ENCODE measurements at places on chromosomes 5 and 9.
A peak's percentile ranks its signal among the peaks of the same experiment; 100 is the strongest.

GRCh38 chr5:140341591-140341990 lies 4.8 kb downstream of the HBEGF start:
- no peak for DNase-seq

DNA sequence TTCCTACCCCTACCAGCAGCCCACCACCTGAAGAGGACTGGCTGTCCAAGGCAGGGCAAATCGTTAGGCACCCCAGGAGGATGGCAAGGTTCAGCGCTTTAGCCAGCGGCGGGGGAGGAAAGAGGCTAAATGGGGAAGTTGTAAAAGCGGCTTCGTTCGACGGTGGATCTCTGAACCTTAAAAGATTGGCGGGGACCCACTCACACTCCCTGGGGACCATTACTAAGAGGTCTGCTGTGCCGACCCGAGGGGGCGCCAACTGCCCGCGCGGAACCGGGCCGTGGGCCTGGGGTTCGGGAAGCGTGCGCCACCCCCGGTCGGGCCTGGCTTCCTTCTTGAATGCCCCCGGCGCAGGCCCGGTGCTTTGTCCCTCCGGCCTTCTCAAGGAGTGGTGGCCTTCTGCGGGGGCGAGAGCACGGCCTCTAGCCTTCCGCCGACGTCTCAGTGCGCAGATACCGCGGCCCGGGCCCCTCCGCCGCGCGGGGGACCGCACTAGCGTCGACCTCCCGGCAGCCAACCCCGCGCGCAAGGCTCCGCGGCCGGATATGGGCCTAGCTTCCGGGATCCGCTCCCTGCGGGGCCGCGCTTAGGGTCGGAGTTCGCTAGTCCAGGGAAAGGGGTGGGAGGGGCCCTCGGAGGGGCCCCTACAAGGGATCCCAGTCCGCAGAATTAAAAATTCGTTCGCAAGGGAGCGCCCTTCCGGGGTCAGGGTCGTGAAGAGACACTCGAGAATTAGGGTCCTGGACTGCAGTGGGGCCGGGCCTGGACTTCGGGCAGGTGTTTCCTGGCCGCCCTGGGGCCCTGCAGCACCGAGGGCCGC lies 10.5 kb downstream of the NR2F1-AS1 start:
- no peak for DNase-seq

GRCh38 chr9:87535817-87536539 lies 38.3 kb downstream of the DAPK1 start:
- peak; percentile 32 for DNase-seq

DNA sequence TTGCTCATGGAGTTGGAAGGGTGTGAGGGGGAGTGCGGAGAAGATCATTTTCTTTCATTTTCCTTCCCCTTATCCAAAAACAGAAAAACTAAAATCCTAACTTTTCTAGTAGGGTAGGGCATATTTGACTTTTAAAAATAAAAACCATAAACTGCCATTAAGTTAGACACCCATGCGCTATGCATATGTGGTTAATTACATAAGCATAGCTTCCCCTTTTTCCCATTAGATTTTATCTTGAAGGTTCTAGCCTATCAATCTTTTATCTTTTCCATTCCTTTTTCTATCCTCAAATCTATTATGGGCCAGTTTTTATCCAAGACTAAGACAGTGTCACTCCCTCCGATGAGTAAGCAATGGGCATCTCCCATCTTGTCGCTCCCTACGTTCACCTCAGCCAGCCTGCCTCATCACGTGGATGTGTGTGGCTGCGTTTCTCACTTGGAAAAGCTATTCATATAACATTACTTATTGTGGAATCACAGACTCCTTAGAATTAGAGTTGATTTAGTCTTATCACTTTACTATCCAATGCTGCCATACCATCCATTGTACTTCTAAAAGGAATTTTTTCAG lies 49.2 kb downstream of the PCSK5 start:
- DNase-seq, result no peak

DNA sequence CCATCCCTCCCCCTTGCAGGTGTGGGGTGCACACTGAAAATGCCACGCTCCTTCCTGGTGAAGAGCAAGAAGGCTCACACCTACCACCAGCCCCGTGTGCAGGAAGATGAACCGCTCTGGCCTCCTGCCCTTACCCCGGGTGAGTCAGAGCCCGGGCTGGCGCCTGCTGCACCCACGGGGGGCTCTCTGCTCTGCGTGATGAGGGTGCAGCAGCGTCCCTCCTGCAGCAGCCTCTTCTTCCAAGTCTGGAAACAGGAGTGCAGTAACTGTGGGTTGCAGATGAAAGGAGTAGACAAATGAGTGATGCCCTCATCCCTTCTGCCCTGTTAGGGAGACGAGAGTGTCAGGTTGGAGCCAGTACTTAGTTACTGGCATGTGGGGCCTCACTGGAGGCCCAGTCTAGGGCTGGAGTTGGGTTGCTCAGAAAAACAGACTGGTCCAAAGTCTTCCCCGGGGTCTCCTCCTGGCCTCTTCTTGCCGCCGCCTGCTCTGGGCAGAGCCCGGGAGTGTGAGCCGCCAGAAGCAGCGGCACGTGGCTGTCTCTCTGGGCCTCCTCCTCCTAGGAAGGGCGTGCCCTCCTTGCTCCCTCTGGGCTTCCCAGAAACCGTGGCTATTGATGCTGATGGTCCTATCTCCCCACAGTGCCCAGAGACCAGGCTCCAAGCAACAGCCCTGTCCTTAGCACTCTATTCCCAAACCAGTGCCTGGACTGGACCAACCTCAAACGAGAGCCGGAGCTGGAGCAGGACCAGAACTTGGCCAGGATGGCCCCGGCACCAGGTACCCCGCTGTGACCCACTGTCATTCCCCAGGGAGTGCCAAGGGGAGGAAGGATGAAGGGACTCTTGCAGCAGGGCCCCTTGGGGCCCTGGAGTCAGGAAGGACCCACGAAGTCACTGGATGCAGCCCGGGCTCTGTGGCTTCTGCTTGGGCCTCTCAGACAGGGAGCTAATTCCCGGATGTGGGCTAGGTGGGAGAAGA lies 8.4 kb downstream of the GFI1B start:
- no peak for DNase-seq

DNA sequence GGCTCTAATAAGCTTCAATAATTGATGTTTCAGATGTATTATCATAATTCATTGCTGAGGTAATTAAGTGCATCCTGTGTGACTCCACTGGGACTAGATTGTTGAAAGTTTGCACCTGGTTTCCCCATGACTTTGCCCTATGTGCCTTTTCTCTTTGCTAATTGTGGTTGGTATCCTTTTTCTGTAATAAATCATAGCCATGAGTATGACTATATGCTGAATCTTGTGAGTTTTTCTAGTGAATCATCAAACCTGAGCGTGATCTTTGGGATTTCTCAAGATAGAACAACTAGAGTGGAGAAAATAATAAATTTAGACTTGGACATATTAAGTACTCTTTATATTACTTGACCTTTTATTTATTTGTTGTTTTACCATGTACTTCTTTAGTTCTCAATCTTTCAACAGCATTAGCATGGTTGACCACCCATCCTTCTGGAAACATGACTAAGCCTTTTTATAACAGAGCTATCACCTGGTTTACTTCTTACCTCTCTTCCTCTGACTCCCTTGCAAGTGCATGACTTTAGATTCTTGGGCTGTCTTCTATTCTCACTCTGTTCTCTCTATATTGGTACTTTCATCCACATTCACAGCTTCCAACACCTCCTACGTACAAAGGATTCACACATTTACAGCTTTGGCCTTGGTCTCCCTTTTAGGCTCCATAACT lies 239.6 kb upstream of the TAS2R1 start:
- DNase-seq, result no peak

DNA sequence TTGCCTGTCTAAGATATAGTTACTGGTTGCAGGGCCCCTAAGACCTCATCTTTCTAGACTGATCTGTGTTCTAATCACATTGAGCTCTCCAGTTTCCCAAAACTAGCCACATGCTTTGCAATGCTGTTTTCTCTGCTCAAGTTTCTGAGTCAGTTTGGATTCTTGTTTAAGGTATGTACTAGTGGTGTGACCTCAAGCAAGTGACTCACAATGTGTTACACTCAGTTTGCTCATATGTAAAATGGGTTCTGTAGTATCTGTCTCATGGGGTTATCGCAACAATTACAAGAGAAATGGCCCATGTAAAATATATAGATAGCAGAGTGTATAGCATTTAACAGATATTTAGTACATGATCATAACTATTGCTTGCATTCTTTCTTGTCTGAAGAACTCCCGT lies 153.1 kb upstream of the ELL2 start:
- no peak for DNase-seq

GRCh38 chr5:184471-184870 lies 6.8 kb upstream of the LRRC14B start:
- no peak for DNase-seq

DNA sequence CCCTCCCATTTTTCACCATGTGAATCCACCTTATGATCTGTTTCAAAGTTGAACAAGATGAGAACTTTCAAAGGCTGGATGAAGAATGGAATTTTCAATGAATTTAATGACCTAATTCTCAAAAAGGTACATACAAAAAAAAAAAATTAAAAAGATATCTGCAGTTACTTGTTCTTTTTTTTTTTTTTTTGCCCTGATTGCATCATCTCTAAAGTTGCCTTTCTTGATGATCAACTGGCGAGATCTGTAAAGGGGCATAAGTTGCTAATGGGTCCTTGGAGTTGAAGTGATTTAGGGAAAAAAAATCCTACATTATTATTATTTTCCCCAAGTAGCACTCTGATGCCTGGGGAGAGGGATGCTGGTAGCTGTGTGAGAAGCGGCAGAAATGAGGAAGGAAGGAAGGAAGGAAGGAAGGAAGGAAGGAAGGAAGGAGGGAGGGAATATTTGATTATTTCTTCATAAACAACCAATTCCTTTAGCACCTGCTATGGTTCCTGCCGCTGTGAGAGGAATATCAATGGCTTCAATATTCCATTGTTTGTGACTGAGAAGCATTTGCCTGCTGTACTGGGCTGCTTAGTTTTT lies 48.8 kb upstream of the CD180 start:
- no peak for DNase-seq

DNA sequence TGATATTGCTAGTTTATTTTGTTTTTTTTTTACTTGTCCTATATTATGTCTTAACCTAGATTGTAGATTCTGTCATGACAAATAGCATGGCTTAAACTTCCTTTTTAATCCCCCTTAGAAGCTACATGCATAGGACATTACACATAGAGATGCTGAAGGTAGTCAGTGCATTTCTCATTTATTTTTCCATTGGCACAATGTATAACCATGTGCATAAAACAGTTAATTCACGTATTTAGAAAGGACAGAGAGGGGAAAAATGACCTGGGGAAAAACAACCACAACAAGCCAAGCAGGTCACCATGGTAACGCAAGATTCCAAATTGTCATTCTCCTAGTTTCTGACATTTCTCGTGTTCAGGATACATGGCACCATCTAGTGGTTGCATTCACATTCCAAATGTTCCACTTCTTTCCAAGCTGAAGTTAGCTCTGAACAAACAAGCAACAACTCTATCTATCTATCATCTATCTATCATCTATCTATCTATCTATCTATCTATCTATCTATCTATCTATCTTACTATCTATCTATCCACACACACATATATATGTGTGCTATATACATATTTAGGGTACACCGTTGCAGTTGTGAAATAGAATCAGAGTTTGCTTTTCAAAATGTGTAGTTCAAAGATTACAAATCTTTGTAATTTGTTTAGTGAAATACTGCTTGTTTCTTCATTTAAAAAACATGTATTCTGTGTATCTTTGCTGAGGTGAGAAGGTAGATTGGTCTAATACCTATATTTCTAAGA lies 487.2 kb upstream of the ST8SIA4 start:
- peak; percentile 62 for DNase-seq

GRCh38 chr5:80921026-80921425 lies 39.1 kb upstream of the RASGRF2 start:
- no peak for DNase-seq

GRCh38 chr5:142439207-142439860 lies 114.5 kb upstream of the SPRY4 start:
- DNase-seq, result no peak

DNA sequence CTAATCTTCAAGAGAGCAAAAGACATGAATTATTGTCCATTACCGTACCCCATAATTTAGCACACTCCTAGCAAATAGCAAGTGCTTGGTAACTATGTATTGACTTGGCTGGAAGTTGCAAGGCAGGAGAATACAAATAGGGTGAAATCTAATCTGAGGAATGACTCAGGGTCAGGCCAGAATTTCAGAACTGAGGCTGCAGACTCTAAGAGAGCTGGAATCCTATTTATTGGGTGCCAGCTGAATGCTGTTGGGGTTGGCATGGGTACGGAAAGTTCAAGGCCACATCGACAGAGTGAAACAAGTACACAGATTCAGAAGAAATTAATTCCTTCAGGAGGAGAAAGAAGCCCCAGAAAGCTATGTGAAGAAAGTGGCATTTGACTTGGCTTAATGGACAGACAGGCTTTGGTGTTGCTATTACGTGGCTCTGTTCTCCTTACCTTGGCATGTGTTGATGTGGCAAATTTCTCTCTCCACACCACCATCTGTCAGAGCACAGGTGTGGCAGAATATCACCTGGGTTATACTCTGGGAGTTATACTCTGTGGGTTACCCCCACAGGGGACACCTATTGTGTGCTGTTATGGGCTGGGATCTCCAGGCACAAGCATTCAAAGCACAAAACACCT lies 20.9 kb upstream of the ASTN2 start:
- DNase-seq, result no peak

DNA sequence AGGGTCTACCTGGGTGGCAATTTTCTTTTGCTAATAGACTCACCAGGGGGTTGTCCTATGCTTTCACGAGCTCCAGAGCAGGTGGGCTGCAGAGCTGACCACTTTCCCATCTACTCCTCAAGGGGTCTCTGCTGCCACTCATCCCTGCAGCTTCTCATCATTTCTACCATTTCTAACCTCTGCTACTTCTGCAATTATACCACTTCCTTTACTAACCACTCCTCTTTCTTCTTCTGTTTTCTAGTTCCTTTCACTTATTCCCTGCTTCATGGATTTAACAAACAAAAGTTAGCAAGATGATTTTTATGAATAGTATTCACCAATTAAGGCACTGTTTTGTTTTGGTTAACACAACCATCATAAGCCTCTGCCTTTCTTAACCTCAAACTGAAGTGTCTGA lies 34.5 kb upstream of the NIPBL start:
- DNase-seq, result no peak

DNA sequence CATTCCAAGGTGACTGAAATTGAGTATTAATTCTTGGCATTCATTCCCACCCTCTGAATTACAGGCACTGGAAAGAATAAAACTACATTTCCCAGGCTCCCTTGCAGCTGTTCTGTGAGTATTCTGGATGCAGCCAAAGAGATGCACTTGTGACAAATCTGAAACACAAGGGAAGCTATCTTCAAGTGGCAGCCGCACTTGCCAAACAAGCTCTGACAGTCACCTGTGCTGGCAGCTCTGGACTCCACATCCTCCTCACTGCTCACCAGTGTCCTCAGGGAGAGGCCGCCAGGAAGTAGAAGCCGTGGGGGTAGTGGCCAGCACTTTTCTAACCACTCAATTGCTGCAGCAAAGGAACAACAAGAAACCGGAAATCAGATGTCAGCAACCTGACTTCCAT lies 275.0 kb downstream of the NR2F1-AS1 start:
- DNase-seq, result no peak

DNA sequence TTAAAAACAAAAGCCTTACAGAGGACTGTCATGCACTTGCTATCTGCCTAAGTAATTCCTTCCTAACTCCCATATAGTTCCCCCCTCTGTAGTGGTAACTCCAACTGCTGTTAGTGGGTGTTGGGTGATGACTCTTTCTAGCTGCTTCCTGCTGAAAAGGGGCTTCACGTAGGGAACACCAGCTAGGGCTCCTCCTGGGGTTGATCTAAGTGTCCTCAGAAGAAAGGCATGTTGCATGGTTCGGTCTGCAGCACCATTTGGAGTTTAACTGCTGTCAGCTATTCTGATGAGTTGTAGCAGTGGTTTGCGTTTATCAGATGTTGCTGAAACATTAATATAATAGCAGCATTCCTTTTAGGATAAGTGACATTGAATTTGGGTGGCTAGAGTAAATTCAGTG lies 281.9 kb upstream of the TUSC1 start:
- DNase-seq, result no peak

Data from erythroblast (primary cell).